Activated CD4-positive, CD25-positive, alpha-beta regulatory T cell (primary cell): ENCODE measurements at places on chromosomes 7 and 10.

DNA sequence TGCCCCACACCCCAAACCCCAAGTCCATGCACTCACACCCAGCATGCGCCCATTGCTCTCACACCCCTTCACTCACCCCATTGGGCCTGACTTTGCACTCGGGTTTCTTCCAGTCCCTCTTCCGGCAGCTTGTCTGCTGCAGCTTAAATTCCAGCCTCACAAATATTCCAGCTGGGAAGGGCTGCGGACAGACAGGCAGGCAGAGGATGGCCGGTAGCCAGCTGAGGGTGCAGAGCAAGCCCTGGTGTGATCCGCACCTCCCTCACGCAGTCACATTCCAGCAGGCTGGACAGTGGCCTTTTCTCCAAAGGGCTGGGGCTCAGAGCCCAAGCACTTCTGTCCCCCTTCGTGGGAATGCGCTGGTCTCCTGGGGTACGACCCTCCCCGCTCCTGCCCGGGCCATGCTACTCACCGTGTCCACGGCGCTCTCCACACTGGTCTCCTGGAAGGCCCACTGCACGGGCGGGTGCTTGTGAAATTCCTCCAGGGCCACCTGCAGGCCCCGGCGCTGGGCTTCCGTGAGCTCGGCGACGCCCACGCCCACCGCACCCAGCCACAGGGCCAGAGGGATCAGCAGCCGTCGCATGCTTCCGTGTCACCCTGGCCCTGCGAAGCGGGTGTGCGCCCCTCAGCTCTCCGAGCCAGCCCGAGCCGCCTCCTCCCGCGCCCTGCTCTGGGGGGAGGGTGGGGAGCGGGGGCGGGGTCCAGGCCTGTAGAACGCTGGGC lies 1.2 kb downstream of the RARRES2 start:
- no peak for DNase-seq

DNA sequence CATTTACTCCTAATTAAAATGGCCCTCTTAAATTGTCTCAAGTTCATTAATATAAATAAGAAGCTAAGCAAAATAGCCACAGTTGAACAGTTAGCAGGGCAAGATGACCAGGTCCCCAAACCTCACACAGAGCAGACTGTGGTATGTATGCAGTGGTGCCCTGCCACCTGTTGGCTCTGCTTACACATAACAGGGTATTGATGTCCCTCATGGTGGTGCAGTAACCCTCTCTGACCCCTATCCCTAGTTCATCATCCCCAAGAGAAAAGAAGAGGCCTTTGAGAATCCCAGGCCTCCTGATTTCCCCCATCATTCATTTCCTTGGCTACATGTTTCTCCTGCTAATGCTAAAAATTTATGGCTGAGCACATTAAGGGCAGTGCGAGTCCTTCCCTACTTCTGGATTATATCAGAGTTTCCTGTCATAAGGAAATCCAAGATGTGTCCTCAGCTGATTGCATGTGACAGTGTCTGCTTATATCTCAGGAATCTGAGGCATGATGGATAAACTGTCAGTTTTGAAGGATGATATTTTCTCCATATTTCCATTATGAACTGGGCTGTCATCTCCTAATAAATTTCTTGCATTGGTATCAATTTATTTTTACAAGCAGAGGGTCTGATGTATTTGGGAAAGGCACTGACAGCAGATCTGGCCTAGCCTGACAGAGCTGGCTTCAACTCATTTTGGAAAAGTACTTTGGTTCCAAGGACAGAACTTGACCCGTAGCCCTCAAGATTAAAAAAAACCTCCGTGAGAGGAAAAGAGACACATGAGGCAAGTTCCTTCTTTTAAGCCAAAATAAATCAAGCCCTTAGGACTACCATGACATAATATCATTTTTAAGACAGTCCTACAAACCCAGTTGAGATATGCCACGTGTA lies 880.6 kb downstream of the LRMDA start:
- DNase-seq: no peak

DNA sequence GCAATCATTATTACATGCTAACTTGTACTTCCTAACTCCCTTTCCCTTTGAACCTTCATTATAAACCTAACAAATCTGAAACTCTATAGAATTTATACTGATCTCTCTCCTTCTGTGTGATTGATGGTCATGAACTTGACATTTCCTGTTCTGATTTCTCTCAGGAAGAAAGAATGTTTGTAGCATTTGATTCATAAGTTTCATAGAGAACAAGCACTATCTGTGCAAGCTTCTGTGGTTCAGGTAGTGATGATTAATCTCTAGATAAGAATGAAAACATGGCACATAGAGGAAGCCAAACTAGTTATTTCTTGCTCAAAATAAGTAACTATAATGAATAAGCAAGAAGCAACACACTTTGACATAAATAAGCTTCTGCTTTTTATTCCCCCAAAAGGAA lies 34.2 kb downstream of the TFPI2 start:
- DNase-seq: no peak

GRCh38 chr7:158311791-158312190 lies 275.8 kb downstream of the PTPRN2 start:
- DNase-seq: no peak

- DNase-seq: no peak
Observed at GRCh38 chr10:44788147-44789129, 122.7 kb upstream of the TMEM72 start.

DNA sequence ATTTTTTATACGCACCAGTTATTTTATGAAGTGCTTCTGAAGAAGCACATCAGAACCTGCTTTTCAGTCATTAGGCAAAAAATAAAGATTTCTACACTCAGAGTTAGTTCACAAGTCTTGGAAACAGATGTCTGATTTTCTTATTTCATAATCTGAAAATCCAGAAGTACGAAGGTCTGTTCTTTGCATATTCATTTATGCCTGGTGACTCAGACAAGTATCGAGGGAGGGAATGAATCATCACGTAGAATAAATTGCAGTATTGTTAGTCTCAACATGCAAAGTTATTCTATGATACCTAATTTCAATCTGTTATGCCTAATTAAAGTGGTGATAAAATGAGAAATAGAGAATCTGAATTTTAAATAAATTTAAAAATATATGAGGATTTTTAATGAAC lies 113.6 kb upstream of the SEM1 start:
- DNase-seq: no peak

DNA sequence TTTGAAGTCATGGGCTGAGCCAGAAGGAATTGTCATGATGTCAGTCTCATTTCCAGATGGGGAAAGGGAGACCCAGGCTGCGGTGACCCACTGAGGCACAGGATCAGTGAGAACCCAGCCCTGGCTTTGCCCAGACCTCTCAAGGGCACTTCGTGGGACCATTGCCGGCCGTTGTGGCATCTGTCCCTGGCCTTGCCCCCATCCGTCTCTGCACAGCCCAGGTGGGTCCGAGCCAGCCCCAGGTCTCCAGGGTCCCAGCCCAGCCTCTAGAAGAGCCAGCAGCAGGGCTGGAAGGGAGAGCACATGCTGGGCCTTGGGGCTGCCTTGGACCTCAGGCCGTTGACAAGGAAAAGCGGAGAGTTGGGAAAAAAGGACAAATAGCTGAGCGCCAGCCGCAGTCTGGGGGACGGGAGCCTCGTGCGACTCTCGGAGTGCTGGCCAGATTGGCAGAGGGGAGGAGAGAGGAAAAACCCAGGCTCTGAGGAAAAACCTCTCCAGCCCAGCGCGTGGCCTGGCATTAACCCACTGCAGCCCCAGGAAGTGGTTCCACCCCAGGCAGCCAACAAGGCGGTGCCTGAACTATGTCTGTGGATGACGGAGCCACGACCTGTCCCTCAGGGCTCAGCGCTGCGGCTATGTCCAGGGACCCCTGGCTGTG lies 30.2 kb downstream of the GRIFIN start:
- DNase-seq: no peak

DNA sequence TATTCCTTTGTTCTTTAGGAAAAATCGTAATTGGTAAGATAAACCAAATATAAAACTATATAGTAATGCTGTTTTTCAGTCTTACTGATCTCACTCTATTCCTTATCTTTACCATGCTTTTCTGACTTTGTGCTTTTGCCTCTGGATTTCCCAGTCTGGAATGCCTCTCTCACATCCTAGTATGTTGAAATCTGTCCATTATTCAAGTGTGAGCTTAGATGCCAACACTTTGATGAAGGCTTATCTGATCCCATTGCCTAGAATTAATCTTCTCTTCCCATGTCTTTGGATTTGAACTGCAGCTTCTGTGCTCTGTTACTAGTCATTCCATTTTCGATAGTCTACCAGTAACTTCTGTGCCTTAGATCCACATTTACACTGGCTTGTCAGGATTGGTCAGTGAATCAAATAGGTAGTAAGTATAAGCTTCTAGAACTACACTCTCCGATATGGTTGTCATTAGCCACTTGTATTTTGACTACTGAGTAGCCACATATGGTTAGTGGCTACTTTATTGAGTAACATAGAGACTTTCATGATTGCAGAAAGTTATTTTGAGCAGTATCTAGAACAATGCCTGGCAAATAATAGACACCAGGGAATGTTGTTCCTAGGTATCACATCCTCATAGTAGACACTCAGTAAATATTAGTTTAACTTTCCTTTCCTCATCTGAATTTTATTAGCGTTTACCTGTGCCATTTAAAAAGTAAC lies 92.9 kb downstream of the BMPR1A start:
- DNase-seq: no peak

DNA sequence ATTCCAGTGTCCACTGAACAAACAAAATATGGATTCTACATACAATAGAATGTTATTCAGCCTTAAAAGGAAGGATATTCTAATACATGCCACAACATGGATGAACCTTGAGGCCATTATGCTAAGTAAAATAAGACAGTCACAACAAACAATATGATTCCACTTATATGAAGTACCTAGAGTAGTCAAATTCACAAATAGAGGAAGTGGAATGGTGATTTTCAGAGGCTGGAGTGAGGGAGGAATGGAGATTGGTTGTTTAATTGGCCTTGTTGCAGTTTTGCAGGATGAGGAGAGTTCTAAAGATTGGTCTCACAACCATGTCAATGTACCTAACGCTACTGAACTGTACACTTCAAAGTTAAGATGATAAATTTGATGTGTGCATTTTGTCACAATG lies 119.6 kb downstream of the CHN2 start:
- no peak for DNase-seq

DNA sequence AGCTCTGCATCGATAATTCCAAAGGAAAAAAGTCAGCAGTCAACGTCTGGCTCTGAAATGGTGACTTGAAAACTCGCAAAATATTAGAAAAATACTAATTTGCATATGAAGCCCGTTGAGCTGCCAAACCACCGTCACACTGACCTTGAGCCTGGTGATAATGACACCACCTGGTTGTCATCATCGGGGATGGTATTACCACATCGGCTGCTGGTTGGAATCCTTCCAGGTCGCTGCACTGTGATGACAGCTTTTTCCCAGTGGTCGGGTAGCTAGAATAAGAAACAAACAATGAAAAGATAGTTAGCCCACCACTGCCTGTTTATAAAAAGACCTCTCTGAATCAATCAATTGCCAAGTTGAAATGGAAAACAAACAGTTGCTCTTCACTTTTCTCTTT lies 41.6 kb downstream of the LAMB1 start:
- no peak for DNase-seq

GRCh38 chr7:17061443-17061842 lies 179.7 kb upstream of the AGR3 start:
- no peak for DNase-seq

DNA sequence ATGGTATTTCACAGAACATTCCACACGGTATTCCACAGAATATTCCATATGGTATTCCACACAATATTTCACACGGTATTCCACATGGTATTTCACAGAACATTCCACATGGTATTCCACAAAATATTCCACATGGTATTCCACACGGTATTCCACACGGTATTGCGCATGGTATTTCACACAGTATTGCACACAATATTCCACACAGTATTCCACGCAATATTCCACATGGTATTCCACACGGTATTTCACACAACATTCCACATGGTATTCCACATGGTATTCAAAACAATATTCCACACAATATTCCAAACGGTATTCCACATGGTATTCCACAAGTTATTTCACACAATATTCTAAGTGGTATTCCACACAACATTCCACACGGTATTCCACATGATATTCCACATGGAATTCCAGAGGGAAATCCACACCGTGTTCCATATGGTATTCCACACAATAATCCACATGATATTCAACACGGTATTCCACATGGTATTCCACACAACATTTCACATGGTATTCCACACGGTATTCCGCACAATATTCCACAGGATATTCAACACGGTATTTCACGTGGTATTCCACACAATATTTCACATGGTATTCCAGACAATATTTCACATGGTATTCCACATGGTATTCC lies 136.7 kb upstream of the CHST15 start:
- DNase-seq: no peak

GRCh38 chr7:41029072-41029499 lies 673.8 kb downstream of the INHBA start:
- no peak for DNase-seq
